Activated naive CD8-positive, alpha-beta T cell treated with anti-CD3 and anti-CD28 coated beads, Interleukin-2, amount 10 ng/mL, durations not matched to agents 7 days and 5 days (primary cell): ENCODE measurements at places on chromosomes 7 and 10. TPM values are rescaled to one million over a fixed set of nuclear protein-coding genes. Genes with fewer than 3 reads are reported as not detected.

DNA sequence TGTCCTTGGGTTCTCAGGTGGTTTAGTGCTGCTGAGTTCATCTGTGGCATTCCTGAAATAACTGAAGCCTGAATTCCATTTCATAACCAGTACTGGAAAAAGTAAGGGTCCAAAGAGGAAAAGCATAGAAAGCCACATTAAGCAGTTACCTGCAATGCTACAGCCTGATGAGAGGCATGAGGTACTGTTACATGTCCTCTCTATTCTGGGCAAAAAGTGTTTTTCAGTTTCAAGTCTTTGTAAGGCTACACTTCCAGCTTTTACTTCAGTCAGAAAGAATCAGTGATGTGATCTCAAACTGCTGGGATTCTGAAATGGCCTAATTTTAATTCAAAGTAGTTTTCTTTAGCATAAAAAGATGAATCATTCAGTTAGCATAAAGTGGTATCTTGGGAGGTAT lies 369.5 kb downstream of the PHF14 start:
- peaks cover 4% of the 10 kb centered on the region for H3K4me1 ChIP-seq
- H3K4me3 ChIP-seq: no peak overlapping the region
- H3K27ac ChIP-seq: no peak overlapping the region
- DNase-seq: no peak
- H3K27me3 ChIP-seq: peaks cover 21% of the 10 kb centered on the region

DNA sequence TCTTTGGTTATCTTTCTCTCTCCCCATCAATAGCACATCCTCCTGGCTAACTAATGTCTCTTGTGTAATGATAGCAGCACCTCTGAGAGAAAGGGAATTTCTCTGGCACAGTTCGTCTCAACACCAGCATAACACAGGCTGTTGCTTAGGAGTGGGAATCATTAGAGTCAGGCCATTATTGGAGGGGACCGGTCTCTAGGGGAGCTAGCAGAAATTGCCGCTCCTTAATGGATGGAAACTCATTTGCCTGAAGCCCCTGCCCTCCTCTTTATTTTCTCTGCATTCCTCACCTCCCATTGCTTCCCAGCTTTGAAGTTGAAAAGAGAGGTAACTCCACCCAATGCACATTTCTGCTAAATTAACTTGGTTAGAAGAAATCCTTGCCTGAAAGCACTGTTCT lies 11.9 kb downstream of the LRRC4 start:
- no peak overlapping the region for H3K4me3 ChIP-seq
- no peaks in the 10 kb centered on the region for H3K27me3 ChIP-seq
- no peak for DNase-seq
- peaks cover 7% of the 10 kb centered on the region for H3K4me1 ChIP-seq

DNA sequence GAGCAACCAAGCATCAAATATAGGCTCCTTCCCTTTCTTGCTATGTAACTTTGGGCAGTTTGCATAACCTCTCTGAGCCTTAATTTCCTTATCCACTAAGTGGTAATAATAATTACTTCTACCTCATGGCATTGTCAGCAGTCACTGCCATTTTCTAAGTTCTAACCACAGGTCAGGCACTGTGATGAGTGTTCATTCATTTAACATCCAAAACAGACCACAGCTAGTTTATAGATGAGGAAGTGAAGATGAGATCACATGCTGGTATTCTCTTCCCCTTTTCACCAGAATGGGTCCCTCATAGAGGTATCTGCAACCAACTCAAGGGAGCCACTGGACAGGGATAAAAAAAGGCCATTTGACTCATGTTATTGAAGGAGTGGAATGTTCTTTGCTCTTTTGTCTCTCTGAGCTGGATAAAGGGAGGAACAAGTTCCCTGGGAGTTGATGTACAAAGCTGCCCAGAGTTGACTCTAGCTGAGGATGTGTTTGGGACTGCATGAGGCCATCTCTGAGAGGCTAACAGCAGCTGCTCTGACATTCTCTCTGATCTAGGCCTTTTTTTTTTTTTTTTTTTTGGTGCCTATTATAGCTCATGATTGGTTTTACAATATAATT lies 65.0 kb downstream of the DNAJC12 start:
- H3K4me1 ChIP-seq: peaks cover 32% of the 10 kb centered on the region
- no peaks in the 10 kb centered on the region for H3K27me3 ChIP-seq
- peaks cover 6% of the 10 kb centered on the region for H3K36me3 ChIP-seq

DNA sequence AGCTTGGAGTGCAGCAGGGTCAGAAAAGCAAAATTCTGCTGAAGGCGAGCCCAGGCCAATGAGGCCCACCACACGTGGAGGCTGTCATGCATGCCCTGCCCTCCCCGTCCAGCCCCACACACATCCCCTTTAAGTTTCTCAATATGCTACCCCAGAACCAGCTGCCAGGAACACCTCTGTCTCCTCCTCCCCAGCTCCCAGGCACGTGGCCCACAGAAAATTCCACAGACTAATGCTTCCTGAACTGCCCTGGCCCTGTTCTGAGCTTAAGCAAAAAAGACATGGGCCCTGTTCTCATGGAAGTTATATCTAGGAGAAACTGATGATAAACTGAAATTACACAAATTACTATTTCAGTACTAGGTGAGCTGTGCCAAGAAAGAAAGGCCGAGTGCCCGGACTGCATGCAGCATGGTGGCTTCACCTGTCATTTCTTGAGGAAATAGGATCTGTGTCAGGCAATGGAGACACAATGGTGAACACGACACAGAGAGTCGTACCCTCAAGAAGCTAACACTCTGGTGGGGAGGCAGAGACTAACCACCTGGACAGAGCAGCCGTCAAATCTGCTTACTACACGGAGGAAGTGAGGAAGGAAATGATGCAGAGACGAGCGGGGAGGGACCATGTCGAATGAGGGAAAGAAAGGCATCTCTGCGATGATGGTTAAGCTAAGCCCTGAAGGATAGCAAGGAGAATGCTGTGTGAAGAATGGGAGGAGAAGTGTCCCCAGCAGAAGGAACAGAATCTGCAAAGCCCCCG lies 44.5 kb downstream of the PODXL start:
- no peaks in the 10 kb centered on the region for H3K36me3 ChIP-seq
- no peak overlapping the region for H3K27ac ChIP-seq
- peaks cover 3% of the 10 kb centered on the region for H3K27me3 ChIP-seq
- H3K4me1 ChIP-seq: peaks cover 25% of the 10 kb centered on the region

- H3K27me3 ChIP-seq: peaks cover 20% of the 10 kb centered on the region
- no peaks in the 10 kb centered on the region for H3K36me3 ChIP-seq
- peaks cover 26% of the 10 kb centered on the region for H3K4me1 ChIP-seq
These were observed 3.0 kb downstream of the IRF5 start for GRCh38 chr7:128940494-128941322.

- no peaks in the 10 kb centered on the region for H3K27me3 ChIP-seq
- DNase-seq: no peak
- H3K4me1 ChIP-seq: no peaks in the 10 kb centered on the region
- no peak overlapping the region for H3K27ac ChIP-seq
- H3K4me3 ChIP-seq: no peak overlapping the region
These were observed 535.4 kb downstream of the ANKRD7 start for GRCh38 chr7:118759921-118760320.

GRCh38 chr10:70588255-70588654 lies 14.3 kb downstream of the PRF1 start:
- H3K4me1 ChIP-seq: peaks cover 24% of the 10 kb centered on the region
- DNase-seq: no peak
- peaks cover 8% of the 10 kb centered on the region for H3K27me3 ChIP-seq
- H3K36me3 ChIP-seq: no peaks in the 10 kb centered on the region
- no peak overlapping the region for H3K27ac ChIP-seq
- H3K4me3 ChIP-seq: no peak overlapping the region

GRCh38 chr10:4351723-4352413 lies 474.1 kb upstream of the AKR1E2 start:
- no peak overlapping the region for H3K27ac ChIP-seq
- H3K4me3 ChIP-seq: no peak overlapping the region
- peaks cover 1% of the 10 kb centered on the region for H3K36me3 ChIP-seq
- peaks cover 2% of the 10 kb centered on the region for H3K4me1 ChIP-seq
- H3K27me3 ChIP-seq: peaks cover 26% of the 10 kb centered on the region

- H3K4me1 ChIP-seq: no peaks in the 10 kb centered on the region
- H3K4me3 ChIP-seq: no peak overlapping the region
- H3K27ac ChIP-seq: no peak overlapping the region
- no peak for DNase-seq
- H3K27me3 ChIP-seq: peaks cover 2% of the 10 kb centered on the region
These were observed 204.6 kb downstream of the HDAC9 start for GRCh38 chr7:18700147-18700546.

DNA sequence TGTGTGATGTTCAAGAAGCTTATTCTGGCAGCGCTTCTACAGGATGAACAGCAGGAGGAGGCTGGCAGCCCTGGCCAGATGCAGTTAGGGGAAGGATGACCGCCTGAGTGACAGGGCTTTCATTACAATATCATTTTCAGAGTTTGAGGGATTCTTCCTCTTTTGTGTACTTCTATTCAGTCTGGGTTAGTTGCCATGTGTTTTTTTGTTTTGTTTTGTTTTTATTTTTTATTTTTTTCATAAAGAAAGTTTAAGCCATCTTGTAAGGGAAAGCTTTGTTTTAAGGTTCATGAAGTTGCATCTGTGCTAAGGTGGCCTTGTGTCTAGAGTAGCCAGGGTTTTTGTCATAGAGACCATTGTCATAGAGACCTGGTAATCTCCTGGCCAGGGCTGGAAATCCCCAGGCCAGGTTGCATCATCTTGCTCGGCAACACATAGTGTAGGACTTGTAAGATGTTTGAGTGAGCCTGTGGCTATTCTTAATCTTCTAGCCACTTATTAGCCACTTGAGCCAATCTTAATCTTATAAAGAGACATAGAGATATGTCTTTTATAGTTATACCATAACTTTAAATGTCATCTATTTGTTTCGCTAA lies 230.5 kb upstream of the TMEM229A start:
- DNase-seq: no peak
- no peaks in the 10 kb centered on the region for H3K4me1 ChIP-seq
- H3K27ac ChIP-seq: no peak overlapping the region
- no peaks in the 10 kb centered on the region for H3K27me3 ChIP-seq
- H3K4me3 ChIP-seq: no peak overlapping the region

- peak overlapping the region; percentile 12 for H3K27ac ChIP-seq
- no peak overlapping the region for H3K4me3 ChIP-seq
- H3K4me1 ChIP-seq: peaks cover 11% of the 10 kb centered on the region
- H3K27me3 ChIP-seq: peaks cover 12% of the 10 kb centered on the region
- DNase-seq: no peak
These were observed 2.0 kb upstream of the HEPACAM2 start for GRCh38 chr7:93228302-93228701.

- no peak overlapping the region for H3K4me3 ChIP-seq
- no peak for DNase-seq
- no peaks in the 10 kb centered on the region for H3K4me1 ChIP-seq
- no peak overlapping the region for H3K27ac ChIP-seq
These were observed 623.1 kb upstream of the MGMT start for GRCh38 chr10:128843972-128844371.

Gene GDF2
- not detected for total RNA-seq

Gene TRIM50
- not detected for total RNA-seq
